Stimulated activated CD8-positive, alpha-beta memory T cell treated with anti-CD3 and anti-CD28 coated beads, Interleukin-7, amount 100 ng/mL, for 24 hours (primary cell): ENCODE measurements at places on chromosomes 7 and 10.

DNA sequence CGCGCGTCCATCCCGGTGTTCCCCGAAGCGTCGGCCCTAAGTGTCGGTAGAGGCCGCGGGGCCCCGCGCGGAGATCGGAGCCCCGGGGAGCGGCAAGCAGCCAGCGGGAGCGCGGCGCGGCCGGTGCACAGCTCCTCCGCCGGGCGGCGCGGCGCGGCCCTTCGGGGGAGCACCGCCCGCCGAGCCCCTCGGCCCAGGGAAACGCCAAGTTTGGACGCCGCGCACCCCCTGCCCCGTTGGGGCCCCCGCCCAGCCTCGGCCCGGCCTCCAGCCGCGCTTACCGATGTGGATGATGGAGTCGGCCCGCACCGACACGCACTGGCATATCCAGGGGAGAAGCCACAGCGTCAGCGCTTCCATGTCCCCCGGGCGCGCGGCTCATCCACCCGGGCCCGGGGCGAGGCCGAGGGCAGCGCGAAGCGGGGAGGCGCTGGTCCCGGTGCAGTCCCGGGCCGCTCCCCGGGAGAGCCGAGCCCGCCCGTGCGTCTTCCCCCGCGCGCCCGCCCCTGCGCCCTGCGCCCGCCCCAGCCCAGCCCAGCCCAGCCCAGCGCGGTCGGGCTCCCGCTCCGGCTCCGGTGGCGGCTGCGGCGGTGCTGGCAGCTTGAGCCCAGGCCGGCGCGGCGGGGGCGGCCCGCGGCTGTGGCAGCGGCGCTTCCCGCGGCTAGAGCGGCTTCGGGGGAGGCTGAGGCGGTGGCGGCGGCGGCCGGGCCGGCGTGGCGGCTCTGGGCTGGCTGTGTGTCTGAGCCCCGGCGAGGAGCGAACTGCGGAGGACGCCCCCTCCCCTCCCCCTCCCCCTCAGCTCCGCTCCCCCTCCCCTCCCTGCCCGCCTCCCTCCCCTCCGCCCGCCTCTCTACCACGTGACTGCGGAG is at the start of gene GRID1:
Gene GRID1 (minus strand): TSS at position 763 of the 869 bp plus-strand sequence.
- DNase-seq: no peak

- no peak for DNase-seq
Measured at GRCh38 chr7:55127622-55128081, 108.8 kb downstream of the EGFR start.

- DNase-seq: peak; percentile 51
Measured at GRCh38 chr7:151110941-151111645, 24.8 kb downstream of the AGAP3 start.

- DNase-seq: no peak
Measured at GRCh38 chr7:82172017-82172416, 271.6 kb downstream of the CACNA2D1 start.

GRCh38 chr10:110425684-110426293 is 71.9 kb upstream of the DUSP5 start:
- peak; percentile 20 for DNase-seq

DNA sequence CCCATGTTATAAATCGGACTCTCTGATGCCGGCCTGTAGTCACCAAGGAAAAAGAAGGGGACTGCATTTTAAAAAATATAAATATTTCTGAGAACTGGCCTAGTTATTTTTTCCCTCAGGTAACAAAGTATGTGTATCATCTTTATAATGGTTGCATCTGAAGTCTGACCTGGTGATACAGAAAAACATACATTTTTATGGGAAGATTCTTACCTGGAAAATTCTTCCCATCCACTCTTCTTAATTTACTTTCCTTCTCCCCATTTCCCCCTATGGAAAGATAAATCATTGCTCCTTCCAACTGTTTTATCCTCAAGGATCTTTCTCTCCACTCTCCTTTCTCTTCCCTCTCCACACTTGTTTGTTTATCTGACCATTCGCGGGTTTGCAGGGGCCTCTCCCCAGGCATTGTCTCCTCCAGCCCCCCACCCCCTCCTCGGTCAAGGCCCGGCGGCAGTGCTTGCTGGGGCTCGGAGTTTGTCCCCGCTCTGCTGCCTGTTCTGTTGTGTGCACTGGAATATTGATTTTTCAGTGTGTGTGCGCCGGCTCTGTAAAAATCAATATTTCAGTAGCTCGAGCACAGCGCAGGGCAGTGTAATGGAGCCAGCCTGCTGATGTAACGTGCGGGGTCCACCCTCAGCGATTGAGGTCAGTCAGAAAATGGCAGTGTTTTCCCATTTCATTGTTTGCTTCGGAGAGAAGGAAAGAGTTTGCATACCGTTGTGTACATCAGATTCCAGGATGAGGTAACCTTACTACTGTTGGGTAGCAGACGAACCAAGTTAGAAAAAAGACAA is 199.5 kb upstream of the NFE2L3 start:
- no peak for DNase-seq

DNA sequence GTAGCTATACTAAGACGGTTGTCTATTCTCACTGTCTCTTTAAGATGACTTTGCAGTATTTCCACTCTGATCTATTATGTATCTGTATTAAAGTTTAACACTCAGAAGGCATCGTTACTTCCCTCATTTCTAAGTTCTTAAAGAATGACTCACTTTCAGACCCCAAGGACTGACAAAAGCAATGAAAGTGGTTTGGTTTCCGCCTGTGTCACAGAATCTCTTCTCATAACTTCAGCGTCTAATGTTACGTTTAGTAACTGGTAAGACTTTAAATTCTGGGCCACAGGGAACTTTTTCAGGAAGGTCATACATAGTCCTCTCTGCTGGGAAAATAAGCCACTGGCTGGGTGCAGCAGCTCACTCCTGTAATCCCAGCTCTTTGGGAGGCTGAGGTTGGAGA is 892.0 kb upstream of the AUTS2 start:
- no peak for DNase-seq

GRCh38 chr7:13839063-13839462 is 150.4 kb downstream of the ETV1 start:
- DNase-seq: no peak

DNA sequence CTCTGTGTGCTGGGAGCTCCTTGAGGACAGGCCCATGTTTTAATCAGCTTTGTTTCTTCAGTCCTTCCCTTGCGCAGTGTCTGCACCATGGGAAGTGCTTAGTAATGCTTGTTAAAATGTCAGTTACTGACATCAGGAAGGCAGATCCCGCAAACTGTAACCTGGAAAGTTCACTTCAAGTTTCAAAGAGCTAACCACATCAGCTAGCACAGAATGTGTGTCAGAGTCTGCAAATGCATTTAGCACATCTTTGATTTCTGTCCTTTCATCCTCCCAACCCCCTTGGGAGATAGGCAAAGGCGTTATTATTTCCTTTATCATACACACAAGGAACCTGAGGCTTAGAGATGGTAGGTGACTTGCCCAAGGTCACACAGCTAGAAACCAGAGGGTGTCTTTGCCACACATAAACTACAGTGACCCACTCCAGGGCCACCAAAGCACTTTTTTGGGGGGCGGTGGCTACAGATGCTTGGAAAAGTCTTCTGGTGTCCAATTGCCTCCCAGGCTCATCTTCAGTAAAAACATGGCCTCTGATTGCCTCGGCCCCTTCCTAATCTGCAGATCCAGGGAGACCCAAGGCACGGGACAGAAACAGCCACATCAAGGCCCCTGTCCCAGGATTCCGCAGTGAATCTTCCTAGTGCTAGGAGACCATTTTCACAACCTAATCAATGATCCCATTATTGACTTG is 116.2 kb upstream of the GPR26 start:
- no peak for DNase-seq

DNA sequence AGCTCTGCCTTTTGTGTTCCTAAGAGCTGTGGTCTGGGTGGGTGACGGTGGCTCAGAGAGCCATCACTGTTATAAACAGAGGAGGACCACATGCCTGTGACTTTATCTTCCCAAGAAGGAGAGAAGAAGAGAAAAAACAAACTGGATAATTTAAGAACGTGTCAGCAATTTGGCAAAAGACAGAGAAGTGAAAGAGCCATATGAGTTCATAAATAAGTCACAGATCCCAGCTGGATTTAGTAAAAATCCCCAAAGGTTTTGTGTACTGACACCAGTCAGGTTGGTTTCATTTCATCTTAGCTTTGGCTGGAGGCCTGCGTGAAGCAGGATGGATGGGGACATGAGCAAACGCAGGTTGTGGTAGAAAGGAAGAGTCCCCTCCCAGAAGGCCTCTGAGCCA is 120.7 kb downstream of the CXCL12 start:
- no peak for DNase-seq

DNA sequence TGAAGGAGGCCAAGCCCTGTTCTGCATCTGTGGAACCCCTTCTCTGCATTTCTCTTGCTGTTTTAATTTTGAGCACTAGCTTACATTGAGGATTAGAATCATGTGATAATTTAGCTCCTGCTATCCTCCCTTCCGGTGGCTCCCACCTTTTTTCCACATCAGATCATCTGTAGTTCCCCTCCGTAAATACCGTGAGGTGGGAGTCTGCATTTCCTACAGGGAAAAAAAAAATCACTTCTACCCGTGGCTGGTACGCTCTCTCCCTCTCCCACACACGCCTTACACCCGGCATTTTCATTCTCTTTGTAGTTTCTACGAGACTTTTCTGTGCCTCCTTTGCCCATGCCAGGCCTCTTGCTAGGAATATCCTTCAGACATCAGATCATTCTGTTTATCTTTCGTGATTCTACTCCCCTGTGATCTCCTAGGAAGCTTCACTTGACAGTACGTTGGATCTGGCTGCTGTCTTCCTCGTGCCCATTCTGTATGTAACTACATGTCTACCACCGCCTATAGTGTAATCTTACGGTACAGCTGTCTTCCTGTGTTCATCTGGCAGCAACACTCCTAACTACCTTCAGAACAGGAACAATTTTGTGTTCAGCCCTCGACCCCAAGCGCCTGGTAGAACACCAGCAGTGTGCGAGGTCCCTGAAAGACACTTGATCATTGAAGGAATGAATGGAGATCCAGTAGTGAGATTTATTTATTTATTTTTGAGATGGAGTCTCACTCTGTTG is 41.7 kb upstream of the OCM start:
- DNase-seq: no peak

GRCh38 chr7:41012041-41012440 is 690.8 kb downstream of the INHBA start:
- no peak for DNase-seq

- DNase-seq: no peak
Measured at GRCh38 chr7:27128034-27128433, 2.5 kb downstream of the HOXA4 start.

DNA sequence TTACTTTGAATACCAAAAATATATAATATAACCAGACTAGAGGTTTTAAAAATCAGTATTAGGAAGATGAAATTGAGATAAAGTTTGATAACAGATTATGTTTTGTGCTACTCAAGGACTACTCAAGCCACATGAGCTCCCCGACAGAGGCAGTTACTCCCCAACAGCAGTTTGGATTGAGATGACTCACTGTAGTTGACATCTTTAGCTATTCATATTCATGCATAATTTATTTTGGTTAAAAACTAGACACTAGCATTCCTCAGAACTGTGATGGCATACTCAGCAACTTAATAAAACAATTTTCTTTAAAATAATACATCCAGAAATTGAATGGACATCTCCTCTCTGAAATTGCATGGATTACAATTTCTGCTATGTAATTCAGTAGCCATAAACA is 19.6 kb downstream of the PCLO start:
- no peak for DNase-seq

- DNase-seq: no peak
Measured at GRCh38 chr10:1395025-1395480, 338.9 kb downstream of the WDR37 start.

DNA sequence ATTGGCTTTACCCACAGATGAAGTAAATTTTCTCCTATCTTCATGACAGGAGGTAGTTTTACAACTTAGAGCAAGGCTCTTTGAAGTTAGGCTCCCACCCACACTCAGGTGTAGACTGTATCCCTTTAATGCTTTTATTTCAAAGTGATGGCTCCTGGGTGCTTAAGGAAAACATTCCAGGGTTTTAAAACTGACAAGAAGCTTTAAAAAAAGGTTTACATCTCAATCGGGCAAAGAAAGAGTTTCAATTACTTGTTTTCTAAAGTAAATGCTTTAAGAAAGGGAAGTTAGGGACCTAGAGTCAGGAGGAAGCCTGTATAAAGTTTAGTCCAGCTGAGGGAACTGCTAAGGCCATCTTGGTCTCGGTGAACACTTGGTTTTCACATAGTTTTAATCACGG is 1153.8 kb upstream of the C7orf33 start:
- no peak for DNase-seq

- DNase-seq: no peak
Measured at GRCh38 chr7:123783820-123784219, 35.0 kb upstream of the WASL start.

GRCh38 chr10:97573021-97573420 is 442 bp downstream of the ANKRD2 start:
- DNase-seq: no peak

DNA sequence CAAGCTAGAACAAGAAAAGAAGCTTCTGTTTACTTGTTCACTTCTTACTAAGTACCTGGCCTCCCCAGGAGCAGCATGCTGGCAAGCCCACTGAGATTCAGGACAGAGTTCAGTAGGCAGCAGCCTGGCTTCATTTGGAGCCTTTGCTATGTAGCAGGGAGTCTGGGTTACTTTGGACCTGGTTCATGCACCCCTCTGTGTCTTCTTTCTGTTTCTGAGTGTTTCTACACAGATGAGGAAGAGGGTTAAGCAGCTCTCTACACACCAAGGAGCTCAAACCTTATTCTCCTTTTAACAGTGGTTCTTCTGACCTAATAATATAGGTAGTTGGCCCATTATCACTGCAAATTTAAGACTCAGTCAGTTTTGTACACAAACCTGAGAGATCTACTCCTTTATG is 152.9 kb downstream of the ARID5B start:
- no peak for DNase-seq

DNA sequence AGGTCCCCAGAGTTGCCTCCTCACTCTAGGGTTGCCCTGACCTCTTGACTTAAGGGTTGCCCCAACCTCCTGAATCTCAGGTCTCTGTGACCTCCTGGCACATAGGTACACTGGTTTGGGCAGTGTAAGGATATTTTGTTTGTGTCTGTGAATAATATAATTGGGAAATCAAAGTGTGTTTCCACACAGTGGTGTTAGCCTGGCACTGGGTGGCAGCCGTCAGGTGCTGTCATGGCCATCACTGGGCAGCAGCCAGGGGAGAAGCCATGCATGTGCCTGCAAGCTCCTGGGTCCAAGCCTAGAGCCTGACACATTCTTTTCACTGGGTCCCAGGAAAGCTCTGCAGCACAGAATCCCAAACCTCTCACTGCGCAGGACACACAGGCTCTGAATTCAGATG is 3.6 kb upstream of the CCDC201 start:
- no peak for DNase-seq

DNA sequence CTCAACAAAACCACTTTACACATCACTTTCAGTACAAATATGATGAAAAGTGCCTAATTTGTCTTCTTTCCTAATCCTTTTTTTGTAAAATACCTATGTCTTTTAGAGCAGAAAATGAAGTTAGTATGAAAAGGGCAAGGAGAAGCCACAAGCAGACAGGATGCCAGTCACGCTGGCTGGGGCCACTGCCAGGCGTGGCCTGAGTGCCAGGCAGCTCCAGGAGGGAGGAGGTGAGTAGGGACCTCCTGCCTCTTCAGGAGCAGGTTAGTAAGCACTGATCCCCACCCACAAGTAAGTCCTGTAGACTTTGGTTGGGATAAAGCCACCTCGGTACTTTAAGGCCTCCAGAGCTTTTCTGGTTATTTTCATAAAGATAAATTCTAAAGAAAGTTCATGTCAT is 432.0 kb downstream of the GRID1 start:
- no peak for DNase-seq

- no peak for DNase-seq
Measured at GRCh38 chr7:76354981-76355730, 3.6 kb downstream of the YWHAG start.
